ENCODE measurements at places on chromosomes 2 and 18. TPM values are rescaled to one million over a fixed set of nuclear protein-coding genes. Genes with fewer than 3 reads are reported as not detected.

EVX2 gene
- not detected for polyA plus RNA-seq

ERFE gene
- not detected for polyA plus RNA-seq

LNPK gene
- polyA plus RNA-seq: 13.7 TPM

SFTPB gene
- polyA plus RNA-seq: not detected

ZSCAN30 gene
- 5.5 TPM for polyA plus RNA-seq

TSGA10 gene
- polyA plus RNA-seq: 18.6 TPM

ZBTB7C gene
- not detected for polyA plus RNA-seq

GPR155 gene
- 5.2 TPM for polyA plus RNA-seq

VIT gene
- polyA plus RNA-seq: not detected

SERPINB2 gene
- not detected for polyA plus RNA-seq

Measured in naive thymus-derived CD4-positive, alpha-beta T cell (primary cell).